Muscle of back (tissue), 13 donors: ENCODE measurements at places on chromosomes 1 and 21. TPM values are rescaled to one million over a fixed set of nuclear protein-coding genes. Genes with fewer than 3 reads are reported as not detected.
A peak's percentile ranks its signal among the peaks of the same experiment; 100 is the strongest.

DNA sequence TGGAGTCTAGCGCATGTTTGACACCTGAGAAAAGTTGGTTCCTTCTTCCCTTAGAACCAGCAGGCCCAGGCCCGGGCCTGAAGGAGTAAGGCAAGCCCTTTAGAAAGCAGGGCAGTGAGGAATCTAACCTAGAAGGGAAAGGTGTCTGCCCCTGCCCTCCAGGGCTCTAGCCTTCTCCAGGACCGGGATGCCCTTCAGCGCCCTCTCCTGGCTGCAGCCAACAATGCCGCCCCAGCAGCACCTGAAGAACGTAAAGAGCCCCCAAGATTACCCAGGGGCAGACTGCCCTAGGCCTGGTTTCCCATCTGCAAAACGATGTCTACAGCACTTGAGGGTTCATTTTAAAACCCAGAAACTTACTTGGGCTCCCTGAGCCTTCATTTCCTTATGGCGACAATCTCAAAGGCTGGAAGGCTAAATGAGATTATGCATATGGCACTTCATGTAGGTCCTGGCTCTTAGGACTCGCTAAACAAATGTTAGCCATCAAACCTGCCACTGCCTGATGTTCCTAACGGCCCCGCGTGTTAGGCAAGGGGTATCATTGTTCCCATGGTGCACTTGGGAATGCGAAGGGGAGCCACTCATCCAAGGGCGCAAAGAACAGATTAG, 106.7 kb upstream of the KLHDC7A start:
- no peak for DNase-seq

DNA sequence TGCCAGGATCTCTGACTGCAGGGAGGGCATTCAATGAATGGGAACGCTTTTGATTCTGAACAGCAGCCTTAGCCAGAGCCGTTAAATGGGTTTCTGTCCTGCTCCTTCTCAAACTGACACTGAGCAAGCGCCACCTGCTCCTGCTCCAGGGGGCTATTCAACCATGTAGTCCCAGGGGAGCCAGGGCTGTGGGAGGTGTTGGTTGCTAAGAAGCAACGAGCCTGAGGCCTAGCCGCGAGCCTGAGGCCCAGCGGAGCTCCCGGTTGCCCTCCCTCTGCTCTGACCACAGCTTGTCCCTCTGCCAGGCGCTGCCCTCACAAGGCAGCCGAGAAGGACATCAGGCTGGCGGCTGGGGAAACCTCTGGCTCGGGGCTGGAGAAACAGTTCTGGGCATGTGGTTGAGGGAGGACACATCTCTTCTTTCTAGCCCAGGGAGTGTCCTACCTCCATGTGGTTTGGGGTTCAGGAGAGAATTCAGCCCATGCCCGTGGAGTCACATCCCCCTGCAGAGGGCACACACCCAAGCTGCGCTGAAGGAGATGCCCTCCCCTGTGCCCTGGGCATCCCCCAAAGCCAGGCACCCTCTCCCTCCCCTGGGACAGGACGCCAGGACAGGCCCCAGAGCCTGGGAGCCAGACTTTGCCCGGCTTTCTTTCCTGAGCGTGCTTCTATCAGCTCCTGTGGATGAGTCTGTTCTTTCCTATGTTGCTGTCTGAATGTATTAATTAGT, 18.0 kb downstream of the PCP4 start:
- DNase-seq, result no peak

GRCh38 chr1:94866164-94866807, 46.1 kb downstream of the SLC44A3 start:
- peak; percentile 68 for DNase-seq

DNA sequence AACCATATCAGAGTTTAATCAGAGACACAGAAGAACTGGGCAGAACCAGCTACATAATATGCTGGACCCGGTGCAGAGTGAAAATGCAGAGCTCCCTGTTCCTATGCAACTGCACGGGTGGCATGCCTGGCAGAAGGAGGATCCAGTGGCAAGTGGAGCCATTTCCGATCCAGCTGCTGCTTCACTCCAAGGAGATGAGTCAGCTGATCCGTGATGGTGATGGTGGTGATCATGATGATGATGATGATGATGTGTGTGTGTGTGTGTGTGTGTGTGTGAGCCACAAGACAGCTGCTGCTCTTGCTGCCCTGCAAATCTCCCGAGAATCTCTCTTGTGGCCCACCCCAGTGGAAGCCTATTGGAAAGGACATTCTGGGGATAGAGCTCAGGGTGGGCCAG, 133.0 kb downstream of the URB2 start:
- no peak for DNase-seq

CLEC20A gene
- polyA plus RNA-seq, result not detected

- DNase-seq, result no peak
Measured at GRCh38 chr1:7510389-7510931, 260.6 kb upstream of the VAMP3 start.

RSPH1 gene
- 0.50 TPM for polyA plus RNA-seq

DNA sequence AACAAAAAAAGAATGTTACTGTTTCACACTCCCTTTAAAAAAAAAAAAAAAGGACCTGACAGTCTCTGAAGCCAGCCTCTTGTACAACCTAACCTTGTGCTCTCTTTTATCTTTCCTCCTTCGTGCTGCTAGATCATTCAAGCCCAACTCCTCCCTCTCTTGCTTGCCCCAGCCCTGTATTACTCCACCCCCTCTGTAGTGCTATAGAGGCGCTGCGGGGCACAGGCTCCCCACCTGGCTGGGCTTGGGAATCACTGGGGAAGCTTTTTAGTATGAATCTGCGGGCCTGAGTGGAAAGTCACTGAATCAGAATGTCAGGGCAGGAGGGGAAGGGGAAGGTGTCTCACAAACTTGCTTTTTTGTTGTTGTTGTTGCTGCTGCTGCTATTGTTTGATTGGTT, 383.7 kb upstream of the CAMK1G start:
- no peak for DNase-seq

GRCh38 chr1:229092377-229093237, 178.3 kb upstream of the RAB4A start:
- no peak for DNase-seq

KCNJ10 gene
- 0.69 TPM for polyA plus RNA-seq

DNA sequence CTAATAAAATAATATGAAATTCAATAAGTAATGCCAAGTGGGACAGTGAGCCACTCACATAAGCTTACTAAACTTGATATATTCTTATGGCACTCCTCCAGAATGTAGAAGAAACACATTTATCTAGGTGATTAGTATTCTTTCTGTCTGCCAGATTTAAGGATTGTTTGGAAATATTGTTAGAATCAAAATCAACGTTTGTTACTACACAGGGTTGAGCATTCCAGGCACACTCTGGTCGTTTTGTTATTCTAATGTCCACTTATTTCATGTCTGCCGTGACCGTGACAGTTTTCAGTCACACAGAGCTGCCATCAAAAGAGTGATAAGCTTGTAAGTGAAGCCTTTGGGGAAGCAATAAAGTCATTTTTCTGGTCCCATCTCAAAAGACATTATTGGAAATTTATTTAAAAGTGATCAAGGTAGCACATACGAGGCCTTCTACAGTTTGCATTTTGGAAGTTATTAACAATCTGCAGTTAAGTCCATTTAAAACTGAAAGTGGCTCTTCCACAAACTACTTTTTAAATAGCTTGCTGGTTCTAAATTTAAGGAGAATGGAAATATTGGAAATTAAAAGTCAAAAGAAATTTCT, 38.0 kb downstream of the NFIA start:
- DNase-seq, result no peak

LAMC1 gene
- polyA plus RNA-seq, result 276 TPM

- no peak for DNase-seq
Measured at GRCh38 chr1:228084325-228084724, 1.8 kb downstream of the ARF1 start.

- peak; percentile 73 for DNase-seq
Measured at GRCh38 chr1:58768971-58769808, 14.7 kb downstream of the JUN start.

DNA sequence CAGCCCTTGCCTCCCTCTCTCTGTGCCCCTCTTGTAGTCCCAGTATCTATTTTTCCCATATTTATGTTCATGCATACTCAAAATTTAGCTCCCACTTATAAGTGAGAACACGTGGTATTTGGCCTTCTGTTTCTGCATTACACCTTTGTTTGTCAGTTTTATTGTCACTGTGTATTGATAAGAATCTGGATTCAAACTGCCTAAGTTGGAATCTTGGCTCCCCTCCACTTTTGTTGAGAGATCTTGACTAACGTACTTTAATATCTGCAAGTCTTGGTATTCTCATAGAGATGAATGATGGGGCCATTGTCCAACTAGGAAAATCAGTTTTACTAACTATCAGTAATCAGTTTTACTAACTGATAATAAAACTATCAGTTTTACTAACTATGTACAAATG, 87.8 kb upstream of the PRMT6 start:
- DNase-seq, result no peak

GRCh38 chr1:200558866-200559459, 61.6 kb downstream of the KIF14 start:
- DNase-seq, result peak; percentile 62

DNA sequence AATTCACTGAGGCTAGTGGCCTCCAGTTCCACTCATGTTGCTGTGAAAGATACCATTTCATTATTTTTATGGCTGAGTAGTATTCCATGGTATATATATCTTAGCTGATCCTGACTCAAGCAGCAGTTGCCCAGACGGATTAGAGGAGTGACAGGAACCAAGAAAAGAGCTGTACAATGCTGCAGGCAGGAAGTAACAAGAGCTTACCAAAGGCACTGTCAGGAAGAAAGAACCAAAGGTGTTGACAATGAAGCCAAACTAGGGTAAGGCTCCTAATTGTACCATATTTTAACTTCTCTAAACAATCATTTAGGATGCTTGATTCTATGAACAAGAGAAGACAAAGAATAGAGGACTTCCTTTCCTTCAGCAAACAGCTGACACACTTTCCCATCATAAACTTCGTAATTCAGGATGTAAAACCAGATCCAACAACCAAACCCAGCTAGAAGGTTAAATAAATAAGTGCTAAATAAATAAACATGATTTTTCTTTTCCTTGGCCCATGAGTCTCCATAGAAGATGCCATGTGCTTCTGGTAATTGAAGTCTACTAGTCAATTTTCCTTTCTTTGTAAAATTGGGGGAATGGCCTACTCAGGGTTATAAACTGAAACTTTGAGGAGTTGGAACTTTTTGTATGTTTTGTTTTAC, 248.2 kb upstream of the SGIP1 start:
- DNase-seq, result no peak

- no peak for DNase-seq
Measured at GRCh38 chr21:44395260-44395659, 41.8 kb downstream of the TRPM2 start.

DNA sequence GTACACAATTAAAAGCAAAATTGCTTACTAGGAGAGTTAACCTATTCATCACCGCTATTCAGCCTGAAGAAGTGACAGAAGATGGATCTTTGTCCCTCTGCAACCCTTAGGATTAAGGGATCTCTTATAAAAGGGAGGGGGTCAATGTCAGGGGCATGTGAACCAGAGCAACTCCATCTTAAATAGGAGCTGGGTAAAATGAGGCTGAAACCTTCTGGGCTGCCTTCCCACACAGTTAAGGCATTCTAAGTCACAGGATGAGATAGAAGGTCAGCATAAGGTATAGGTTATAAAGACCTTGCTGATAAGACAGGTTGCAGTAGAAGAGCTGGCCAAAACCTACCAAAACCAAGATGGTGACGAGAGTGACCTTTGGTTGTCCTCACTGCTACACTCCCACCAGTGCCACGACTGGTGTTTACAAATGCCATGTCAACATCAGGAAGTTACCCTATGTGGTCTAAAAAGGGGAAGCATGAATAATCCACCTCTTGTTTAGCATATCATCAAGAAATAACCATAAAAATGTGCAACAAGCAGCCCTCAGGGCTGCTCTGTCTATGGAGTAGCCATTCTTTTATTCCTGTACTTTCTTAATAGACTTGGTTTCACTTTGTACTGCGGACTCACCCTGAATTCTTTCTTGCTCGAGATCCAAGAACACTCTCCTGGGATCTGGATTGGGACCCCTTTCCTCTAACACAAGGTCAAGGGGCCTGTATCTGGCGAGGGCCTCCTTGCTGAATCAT, 35.3 kb upstream of the NEK2 start:
- DNase-seq, result no peak

TXNIP gene
- polyA plus RNA-seq, result 287 TPM

SGIP1 gene
- 6.1 TPM for polyA plus RNA-seq

GRCh38 chr1:155226910-155227260, 18.4 kb downstream of the MTX1 start:
- no peak for DNase-seq

DNA sequence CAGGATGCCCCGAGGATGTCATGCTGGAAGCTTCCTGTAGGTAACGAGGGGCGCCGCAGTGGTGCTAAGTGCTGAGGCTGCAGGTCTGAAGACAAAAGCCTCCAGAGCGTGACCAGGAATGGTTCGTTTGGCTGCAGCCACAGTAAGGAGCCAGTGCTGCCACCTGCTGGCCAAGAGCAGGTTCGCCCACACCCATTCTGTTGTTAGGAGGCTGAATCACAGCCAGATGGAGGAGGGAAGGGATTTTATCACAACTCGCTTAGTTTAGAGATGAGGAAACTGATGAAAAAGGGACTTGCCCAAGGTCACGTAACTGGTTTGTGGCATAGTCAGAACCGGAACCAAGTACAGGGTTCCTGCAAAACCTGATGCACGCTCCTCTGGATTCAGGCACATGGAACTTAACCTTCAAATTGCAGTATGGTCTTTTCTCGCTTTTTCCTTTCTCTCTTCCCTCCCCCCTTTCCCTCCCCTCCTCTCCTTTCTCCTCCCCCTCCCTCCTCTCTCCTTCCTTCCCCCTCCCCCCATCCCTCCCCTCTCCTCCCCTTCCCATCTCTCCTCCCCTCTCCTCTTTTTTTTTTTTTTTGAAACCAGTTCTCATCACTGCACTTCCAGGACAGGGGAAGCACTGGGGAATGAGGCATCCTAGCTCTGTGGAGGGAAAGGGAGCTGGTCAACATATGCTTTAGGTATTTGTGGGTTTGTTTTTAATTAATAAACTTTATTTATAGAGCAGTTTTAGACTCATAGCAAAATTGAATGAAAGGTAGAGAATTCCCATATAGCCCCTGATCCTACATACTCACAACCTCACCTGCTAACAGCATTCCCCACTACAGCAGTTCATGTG, 81.8 kb downstream of the MPZL1 start:
- peak; percentile 89 for DNase-seq

GPR52 gene
- polyA plus RNA-seq, result not detected

DNA sequence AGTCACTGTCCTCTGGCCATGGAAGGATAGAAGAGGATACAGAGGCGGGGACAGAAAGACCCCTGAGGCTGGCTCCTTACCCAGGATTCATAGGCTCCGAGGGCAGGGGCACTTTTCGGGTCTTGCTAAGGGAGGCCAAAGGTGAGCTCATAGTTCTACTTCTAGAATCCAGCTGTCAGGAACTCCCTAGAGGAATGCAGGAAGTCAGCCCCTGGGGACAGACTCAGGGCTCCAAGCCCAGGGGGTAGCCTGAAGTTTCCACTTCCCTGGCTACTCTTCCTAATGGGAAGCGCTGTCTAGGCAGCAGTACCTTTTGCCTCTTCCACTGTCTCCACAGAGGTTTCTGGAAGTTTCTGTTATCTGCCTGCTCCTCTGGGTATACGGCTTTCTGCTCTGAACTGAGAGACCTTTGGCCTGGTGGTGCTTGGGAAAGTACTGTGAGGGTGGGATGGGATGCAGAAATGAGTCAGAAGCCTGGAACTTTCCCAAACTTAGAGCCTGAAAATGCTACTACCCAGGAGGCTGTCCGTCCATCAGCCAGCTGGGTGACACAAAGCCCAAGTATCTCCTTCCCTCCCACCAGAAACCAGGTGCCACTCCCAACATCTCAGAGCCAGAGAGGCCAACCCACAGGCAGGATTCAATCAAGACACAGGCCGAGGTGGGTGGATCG, 3.6 kb downstream of the UBXN11 start:
- DNase-seq, result no peak

PLA2G4A gene
- polyA plus RNA-seq, result 10.4 TPM
